ENCODE measurements at places on chromosomes 7 and 10.

GRCh38 chr10:72808001-72808400, 85.5 kb upstream of the OIT3 start:
- no peak for DNase-seq

GRCh38 chr10:70699659-70700174, 27.4 kb downstream of the ADAMTS14 start:
- no peak for DNase-seq

DNA sequence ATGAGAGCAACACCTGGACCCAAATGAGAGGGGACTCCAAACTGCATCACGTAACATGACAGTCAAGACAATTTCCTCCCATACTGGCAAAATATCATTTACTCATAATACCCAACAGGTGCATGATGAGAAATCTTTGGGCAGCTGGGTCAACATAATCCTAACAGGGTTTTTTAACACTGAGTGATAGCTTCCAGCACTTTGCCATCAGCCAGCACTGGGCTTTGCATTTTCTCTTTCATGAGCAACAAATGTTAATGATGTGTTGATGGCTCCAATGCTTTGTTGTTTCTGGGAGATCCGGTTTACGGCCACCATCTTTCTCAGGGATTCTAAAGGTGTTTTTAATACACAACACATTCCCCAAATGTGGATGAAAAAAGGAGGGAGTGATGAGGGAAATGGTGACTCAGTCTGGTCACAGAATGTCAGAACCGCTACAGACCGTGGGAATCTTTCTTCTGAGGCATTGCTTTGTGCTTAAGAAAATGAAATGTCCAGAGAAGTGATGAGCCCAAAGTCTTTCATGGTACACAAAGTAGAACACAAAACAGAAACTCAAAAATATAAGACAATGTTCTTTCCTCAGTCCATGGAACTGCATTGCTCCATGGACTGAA, 705.7 kb upstream of the IGFBP3 start:
- no peak for DNase-seq

DNA sequence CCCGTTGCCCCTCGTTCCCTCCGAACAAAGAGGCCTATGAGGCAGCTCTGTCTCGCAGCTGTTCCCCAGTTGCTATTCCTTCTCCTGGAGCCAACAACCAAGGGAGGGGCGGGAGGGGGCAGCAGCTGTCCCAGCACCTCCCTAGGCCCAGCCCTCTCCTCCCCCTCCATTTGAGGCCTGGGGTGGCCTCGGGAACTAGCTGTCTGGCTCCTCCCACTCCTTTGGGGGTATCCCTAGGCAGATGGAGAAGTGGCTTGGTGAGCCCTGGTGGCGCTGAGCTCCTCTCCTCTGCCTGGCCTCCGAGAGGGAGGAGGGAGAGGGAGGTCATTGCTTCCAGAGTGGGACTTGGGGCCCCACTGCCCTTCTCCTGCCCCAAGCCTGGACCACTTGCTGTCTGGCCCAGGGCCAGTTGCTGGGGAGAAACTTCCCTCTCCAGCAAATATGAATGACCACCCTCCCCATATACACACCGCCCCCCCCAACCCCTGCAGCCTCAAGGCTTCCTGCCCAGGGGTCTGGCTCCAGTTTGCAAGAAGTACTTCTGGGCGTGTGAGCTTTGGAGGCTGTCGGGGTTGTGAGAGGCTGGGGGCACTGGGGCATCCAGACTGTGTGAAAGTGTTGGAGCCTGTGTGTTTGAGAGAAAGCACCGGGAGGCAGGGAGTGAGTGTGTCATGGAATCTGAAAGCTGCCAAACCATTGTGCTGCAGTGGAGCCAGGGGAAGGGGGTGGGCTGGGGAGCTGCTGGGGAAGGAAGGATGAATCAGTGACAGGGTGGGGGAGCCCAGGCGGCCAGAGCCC, 3.1 kb downstream of the FLNC start:
- no peak for DNase-seq

DNA sequence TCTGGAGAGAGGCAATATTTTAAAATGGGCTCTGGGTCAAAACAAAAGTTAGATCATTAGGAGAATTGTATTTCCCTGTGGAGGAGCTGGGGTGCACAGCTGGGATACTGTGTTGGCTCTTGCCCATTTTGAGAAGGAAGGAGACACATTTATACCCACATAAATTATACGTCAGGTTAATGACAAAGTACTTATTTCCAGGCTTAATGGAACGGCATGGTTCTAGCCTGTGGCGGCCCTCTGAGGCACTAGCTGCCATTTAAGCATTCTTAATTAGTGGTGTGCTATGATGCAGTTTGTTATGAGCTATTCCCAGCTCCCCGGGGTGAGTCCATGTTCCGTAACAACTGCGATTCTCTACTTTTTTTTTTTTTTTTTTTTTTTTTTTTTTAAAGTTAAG, 193.5 kb downstream of the SEC23IP start:
- no peak for DNase-seq

GRCh38 chr10:30862486-30862885, 169.2 kb downstream of the ZNF438 start:
- DNase-seq, result no peak

DNA sequence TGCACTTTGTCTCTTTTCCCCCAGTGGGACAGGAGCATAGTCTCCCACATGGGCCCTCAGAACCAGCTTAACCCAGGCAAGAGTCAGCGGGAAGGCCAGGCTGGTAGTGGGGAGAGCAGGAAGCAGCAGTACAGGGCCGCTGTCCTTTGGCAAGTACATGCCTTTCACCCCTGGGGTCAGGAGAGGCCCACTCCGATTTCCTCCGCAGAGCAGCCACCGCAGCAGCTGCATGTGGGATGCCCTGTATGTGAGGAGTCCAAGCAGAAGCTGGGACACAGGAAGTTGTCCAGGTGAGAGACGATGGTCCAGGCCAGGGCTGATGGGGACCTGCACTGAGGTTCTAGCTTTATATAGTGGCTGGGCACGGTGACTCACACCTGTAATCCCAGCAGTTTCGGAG, 36.7 kb upstream of the GALNTL5 start:
- no peak for DNase-seq

GRCh38 chr7:2509298-2509906, 10.2 kb upstream of the LFNG start:
- DNase-seq, result no peak

GRCh38 chr10:127203067-127203466, 6.7 kb upstream of the INSYN2A start:
- no peak for DNase-seq

All from stimulated activated CD4-positive, alpha-beta T cell treated with anti-CD3 and anti-CD28 coated beads, Interleukin-1b, Interleukin-23, amount 100 ng/mL, for 1 hour (primary cell).